Posterior cingulate gyrus (tissue), 11 donors: ENCODE measurements at places on chromosomes 12 and 14.

DNA sequence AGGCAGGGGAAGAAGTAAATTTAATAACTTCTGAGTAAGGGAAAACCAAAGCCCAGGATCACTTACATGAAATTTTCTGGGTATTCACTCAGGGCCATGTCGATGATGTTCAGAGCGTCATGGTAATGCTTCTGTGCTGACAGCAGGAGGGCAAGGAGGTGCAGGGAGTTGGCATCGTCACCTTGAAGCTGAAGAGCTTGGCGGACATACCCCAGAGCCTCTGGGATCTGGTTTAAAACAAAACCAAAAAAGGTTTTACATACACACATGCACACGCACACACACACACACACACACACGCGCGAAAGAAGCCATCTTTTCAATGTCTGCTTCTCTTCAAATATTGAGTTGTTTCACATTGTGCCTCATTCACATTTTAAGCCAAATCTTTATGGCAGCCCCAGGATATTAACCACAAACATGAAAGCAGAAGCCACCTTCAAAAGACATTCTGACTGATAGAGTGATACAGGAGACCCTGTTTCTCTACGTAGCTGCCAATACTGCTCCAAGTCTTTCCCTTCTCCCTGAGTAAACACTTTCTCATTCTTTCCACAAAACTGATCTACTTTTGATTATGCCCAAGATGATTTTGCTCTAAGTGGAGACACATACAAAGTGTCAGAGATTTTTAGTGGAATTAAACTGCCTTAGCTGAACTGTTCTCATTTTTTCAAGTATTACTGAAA, 172.1 kb downstream of the TTC7B start:
- DNase-seq: no peak

DNA sequence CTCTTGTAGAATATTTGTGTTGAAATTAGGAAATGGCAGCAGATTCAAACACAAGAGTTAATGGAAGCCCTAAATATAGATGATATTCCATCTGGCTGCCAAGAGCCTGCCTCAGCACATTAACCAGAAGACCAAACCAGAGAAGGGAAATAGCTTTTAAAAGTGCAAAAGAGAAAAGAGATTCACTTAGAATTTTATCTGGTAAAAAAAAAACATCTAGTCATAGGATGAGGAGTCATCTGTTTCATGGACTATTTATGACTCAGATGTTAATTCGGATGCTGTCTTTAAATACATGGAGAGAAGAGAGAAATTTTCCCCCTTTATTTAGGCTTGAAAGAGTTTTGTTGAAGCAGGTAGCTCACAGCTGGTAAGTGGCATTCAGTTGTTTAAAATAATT, 201.6 kb upstream of the NUDT4 start:
- DNase-seq: no peak

GRCh38 chr12:12529783-12530421, 32.8 kb downstream of the DUSP16 start:
- no peak for DNase-seq

DNA sequence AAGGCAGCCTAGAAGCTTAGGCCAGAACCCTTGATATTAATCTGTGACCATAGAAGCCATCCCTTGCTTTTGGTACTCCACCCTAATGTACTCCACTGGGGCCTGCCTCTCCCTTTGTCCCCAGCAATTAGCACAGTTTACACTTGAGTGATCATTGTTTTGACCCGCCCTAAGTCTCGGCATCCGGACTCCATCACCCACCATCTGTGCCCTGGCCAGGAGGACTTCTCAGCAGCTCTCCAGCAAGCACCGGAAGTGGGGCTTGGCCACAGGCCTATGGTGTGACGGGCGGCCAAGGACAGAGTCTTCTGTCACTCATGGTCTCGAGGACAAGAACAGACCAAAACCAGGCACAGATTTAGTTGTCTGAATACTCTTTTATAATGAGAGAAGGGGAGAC, 126.5 kb upstream of the NTF3 start:
- DNase-seq: no peak

DNA sequence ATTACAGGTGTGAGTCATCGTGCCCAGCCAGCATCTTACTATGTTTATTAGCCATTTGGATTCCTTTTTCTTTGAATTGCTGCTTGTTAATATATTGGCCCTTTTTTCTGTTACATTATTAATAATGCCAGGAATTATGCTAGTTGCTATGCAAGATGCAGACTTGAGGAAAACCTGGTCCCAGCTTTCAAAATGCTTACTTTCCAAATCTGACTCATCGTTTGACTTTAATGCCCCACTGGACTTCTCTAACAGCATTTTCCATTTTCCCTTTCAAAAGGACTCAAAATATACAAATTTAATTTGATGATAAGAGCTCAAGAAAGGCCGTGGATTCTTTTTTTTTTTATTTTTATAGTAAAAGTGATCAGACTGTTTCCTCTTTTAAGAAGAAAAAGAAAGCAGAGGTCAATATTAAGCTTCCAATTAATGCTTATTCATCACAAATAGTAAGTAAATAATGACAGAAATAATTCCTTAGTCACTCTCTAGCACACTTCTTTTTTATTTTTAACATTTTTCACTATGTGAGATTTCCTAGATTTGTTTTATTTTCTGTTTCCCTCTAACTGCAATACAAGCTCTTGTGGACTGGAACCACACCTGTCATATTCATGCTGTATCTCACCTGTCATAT, 146.1 kb upstream of the FGD4 start:
- DNase-seq: no peak
